AG09309 (cell line): ENCODE measurements at places on chromosomes 2 and 18.

GRCh38 chr2:47907039-47907781 is 912 bp upstream of the FBXO11 start:
- no peak for DNase-seq

DNA sequence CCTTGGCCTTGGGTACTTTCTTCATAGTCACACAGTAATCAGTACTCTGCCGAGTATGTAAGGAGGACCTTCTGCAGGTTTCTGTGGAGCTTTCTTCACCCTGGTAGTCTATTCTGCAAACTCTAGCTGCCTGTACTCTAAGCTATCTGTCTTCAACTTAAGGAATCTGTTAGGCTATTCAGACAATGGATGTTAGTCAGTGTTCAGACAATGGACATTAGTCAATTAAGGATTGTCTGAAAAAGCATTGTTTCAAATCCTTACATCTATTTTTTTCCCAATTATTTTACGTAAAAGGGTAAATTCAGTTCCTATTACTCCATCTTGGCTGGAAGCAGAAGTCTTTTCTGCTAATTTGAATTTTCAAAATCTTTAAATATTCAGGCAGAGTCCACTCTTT is 75.7 kb downstream of the WDR7 start:
- DNase-seq = no peak

GRCh38 chr2:167292430-167293171 is 404.3 kb downstream of the XIRP2 start:
- DNase-seq = peak; percentile 62

GRCh38 chr2:112085916-112086669 is 31.0 kb downstream of the TMEM87B start:
- DNase-seq = no peak

GRCh38 chr2:48674933-48675332 is 57.3 kb downstream of the GTF2A1L start:
- no peak for DNase-seq

DNA sequence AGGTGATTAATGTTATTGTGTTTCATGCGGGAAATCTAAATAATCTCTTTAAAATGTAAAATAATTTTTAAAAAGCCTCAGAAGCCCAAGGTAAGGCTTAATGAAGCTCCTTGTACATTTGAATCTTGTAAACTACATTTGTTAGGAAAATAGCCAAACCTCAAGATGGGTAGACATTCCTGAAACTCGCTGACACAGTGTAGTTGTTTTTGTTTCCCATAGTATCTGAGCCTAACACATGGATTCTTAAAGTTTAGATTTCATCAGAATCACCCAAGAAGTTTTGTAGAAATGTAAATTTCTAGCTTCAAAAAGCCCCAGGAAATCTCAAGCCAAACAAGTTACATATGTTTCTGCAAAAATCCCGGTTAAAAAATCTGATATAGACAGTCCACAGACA is 1221.1 kb upstream of the ACVR2A start:
- no peak for DNase-seq

- DNase-seq = no peak
These were observed 4.7 kb downstream of the ANKRD62 start for GRCh38 chr18:12098374-12098773.
